Fibroblast of pulmonary artery (primary cell): ENCODE measurements at places on chromosomes 3 and 15.

DNA sequence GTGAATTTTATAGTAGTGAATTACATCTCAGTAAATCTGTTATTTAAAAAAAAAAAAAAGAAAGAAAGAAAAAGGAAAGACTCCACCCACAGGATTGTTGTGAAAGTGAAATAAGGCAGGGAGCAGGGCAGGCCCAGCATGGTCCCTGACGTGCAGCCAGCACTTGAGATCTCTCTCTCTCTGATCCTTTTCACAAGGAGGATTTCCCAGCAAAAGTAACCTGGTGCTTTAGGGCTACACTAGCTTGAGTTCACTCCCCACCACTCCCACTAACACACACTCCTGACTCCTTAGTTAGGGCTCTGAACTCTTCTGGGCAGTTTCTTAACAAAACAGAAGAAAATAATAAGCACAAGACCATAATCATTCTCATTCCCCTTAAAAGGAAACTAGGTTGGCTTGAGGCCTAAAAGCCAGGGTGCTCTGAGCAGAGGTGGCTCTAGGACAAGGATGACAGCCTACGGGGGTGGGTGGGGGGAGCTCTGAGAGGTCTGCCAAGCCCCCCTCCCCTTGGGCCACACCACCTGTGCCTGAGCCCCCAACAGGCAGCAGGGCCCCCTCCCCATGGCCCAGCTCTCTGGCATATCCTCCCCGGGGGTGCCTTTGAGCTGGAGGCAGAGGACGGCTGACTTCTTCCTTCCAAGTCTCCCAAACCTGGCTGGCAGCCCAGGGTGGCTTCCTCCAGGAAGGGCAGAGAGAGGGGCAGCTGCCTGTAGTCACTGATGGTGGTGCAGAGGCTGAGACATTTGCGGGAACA lies 856 bp downstream of the TMEM40 start:
- DNase-seq: peak; percentile 77

GRCh38 chr15:91992945-91993344 lies 139.4 kb downstream of the SLCO3A1 start:
- DNase-seq: no peak

GRCh38 chr15:27570746-27571145 lies 528.4 kb downstream of the OCA2 start:
- no peak for DNase-seq

- peak; percentile 70 for DNase-seq
Observed at GRCh38 chr15:84684092-84684491, 26.1 kb upstream of the NMB start.

- no peak for DNase-seq
Observed at GRCh38 chr3:134590766-134591165, 60.1 kb downstream of the KY start.

DNA sequence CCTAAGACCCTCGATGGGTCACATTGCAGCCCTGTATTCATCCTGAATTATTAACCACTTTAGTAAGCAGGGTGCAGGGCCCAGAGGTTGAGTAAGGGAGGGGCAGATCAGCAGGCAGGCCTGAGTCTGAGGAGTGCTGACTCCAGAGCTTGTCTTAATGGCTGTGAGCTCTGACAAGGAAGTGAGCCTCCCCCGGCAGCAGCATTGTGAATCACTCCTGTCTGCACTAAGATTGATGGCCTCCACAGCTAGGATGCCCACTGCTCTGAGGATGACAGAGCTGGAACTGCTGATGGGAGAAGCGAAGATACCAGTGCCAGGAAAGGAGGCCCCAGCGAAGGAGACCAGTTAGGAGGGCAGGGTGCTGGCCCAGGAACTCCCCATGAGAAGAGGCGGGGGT lies 46.5 kb upstream of the CCDC174 start:
- peak; percentile 23 for DNase-seq

DNA sequence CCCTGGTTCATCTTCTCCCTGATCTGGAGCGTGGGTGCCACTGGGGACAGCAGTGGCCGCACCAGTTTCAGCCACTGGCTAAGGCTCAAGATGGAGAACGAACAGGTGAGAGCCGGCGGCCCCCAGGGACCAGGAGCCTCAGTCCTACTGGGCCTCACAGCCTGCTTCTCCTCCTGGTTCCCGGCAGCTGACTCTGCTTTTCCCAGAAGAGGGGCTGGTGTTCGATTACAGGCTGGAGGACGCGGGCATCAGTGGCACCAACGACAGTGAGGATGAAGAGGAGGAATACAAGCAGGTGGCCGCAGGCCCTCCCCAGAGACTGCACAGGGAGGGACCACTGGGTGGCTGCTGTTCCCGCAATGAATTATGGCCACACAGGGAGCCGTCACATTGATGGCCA lies 54.4 kb downstream of the DNAH1 start:
- DNase-seq: no peak

DNA sequence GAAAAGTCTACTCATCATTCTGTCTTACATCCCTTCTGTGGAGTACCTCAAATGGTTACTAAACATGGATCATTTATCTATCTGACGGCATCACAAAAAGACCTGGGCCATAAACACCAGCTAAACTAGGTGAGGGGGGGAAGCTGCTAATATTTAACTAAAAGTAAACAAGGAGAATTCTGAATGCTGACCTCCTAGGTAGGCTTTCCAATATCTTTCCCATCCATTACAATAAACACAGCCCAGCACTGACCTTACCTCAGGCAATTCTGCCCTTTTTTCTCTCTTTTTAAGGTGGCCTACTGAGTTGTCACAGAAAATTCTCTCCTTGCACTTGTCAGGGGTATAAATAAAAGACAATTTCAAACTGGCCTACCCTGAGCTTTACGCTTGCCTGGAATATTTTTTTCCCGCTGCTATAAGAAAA lies 33.1 kb downstream of the USF3 start:
- no peak for DNase-seq

- DNase-seq: no peak
Observed at GRCh38 chr15:26023231-26023630, 160.1 kb upstream of the ATP10A start.
